Thoracic aorta (tissue), 2 donors: ENCODE measurements at places on chromosomes 12 and 14. TPM values are rescaled to one million over a fixed set of nuclear protein-coding genes. Genes with fewer than 3 reads are reported as not detected.

Gene PPFIA2
- 23.0 TPM for total RNA-seq

Gene ADSS1
- total RNA-seq = 30.8 TPM

Gene BHLHE41
- total RNA-seq = 7.5 TPM

Gene MSI1
- total RNA-seq = not detected

GRCh38 chr14:49895480-49895879 is 2.6 kb downstream of the ARF6 start:
- no peaks in the 10 kb centered on the region for H3K27me3 ChIP-seq
- H3K36me3 ChIP-seq = no peaks in the 10 kb centered on the region
- peak overlapping the region; percentile 34 for H3K27ac ChIP-seq
- no peak for DNase-seq
- H3K4me3 ChIP-seq = peak overlapping the region; percentile 86

DNA sequence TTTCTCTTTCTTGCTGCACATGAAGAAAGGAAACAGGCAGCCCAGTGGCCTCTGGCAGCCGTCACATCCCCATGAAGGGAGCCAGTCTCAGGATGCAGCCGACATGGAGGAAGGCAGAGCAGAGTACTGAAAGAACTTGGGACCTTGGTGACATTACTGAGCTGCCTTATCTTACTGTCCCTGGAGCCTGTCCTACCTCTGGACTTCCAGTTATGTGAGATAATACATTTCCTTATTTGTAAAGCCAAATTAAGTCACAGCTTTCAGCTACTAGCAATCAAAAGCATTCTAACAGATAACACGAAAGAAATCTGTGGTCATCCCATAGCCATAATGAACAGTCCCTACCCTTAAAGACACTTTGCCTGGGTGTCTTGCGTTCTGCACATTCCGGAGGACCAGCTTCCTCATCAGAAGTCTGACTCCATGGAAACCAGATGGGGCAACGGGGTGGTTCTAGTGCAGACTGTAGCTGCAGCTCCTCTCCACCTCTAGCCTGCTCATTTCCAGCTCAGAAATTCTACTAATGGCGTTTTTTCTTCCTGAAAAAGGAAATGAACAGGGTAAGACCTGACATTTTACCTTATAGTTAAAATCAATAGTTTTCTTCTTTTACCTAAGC is 7.8 kb upstream of the EGLN3 start:
- no peaks in the 10 kb centered on the region for H3K36me3 ChIP-seq
- H3K27me3 ChIP-seq = no peaks in the 10 kb centered on the region
- no peak overlapping the region for H3K4me3 ChIP-seq

GRCh38 chr14:25904446-25904845 is 693.4 kb downstream of the NOVA1 start:
- no peak overlapping the region for H3K4me3 ChIP-seq
- H3K4me1 ChIP-seq = no peaks in the 10 kb centered on the region
- no peaks in the 10 kb centered on the region for H3K36me3 ChIP-seq
- H3K27ac ChIP-seq = no peak overlapping the region
- DNase-seq = no peak

DNA sequence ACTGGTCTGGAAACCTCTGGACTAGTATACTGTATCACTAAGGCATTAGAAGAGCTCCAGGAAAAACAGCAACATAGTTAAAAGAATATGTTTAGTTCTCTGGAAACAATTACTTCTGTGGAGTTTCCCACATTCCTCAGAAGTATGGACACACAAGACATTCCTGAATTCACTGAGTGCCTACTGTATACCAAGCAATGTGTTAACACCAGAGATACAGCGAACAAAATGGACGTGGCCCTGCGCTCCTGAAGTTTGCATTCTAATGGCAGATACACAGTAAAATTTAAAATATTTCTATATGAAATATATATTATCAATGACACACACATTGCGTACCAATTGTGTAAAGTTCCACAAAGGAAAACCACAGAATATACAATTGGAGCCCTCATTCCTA is 1.1 kb downstream of the ANGEL1 start:
- H3K27ac ChIP-seq = no peak overlapping the region
- peak overlapping the region; percentile 94 for H3K4me3 ChIP-seq
- H3K4me1 ChIP-seq = peaks cover 12% of the 10 kb centered on the region

GRCh38 chr14:102903248-102903888 is 19.1 kb upstream of the AMN start:
- H3K4me3 ChIP-seq = no peak overlapping the region
- peaks cover 7% of the 10 kb centered on the region for H3K36me3 ChIP-seq
- no peak for DNase-seq
- no peak overlapping the region for H3K27ac ChIP-seq
- H3K27me3 ChIP-seq = no peaks in the 10 kb centered on the region
- H3K4me1 ChIP-seq = no peaks in the 10 kb centered on the region

DNA sequence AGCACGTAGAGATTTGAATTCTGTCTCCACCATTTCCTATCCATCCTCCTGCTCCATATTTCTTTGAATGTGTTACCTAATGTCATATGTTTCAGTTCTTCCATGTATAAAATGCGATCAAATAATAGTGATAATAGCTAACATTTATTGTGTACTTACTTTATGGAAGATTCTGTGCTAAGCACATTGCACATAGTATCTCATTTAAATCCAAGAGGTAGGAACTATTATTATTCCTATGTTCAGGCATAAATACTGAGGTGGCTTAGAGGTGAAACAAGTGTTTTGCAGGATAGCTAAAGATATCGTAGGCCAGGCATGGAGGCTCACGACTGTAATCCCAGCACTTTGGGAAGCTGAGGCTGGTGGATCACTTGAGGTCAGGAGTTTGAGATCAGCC is 17.5 kb upstream of the AICDA start:
- H3K27me3 ChIP-seq = no peaks in the 10 kb centered on the region
- H3K4me3 ChIP-seq = no peak overlapping the region
- H3K27ac ChIP-seq = peak overlapping the region; percentile 50

GRCh38 chr14:63209160-63209559 is 4.9 kb downstream of the RHOJ start:
- H3K27me3 ChIP-seq = no peaks in the 10 kb centered on the region
- H3K27ac ChIP-seq = no peak overlapping the region
- H3K36me3 ChIP-seq = no peaks in the 10 kb centered on the region
- peaks cover 22% of the 10 kb centered on the region for H3K4me1 ChIP-seq
- no peak overlapping the region for H3K4me3 ChIP-seq
- DNase-seq = no peak

DNA sequence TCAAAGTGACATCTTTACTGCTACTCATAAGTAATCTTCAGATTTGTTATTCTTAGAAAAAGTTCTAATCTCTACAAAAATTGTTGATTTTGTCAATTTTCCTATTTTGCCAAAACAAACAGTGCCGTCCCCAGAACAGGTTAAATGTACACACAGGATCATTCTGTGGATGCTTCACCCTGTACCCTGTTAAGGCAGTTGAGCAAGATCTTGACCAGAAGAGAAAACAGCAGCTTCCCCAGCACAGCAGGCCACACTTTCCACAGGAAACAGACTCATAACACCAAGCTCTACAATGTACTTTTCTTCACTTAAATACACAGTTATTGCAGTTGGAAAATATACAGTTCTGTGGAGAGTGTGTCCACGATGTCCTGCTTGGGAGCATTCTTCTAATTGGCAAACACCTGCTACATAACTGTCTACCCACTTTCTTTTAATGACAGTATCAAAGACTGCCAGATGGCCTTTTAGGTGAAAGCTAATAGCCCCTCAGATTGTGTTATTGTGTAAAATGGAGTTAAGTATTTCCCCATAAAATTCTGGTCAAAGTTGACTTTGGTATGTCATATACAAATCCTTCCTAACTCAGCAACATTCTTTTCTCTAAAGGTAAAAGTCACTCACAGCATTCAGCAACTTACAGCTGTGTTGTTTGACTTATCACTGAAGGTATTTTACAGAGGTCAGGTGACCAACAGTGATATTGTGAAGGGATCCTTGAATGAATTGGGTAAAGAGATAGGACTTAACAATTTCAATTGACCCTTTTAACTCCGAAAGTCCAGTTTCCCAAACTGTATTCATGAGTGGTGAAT is 77.0 kb downstream of the SEC23A start:
- H3K27me3 ChIP-seq = no peaks in the 10 kb centered on the region
- H3K27ac ChIP-seq = no peak overlapping the region
- H3K36me3 ChIP-seq = peaks cover 9% of the 10 kb centered on the region
- no peak overlapping the region for H3K4me3 ChIP-seq
- no peaks in the 10 kb centered on the region for H3K4me1 ChIP-seq
- no peak for DNase-seq

DNA sequence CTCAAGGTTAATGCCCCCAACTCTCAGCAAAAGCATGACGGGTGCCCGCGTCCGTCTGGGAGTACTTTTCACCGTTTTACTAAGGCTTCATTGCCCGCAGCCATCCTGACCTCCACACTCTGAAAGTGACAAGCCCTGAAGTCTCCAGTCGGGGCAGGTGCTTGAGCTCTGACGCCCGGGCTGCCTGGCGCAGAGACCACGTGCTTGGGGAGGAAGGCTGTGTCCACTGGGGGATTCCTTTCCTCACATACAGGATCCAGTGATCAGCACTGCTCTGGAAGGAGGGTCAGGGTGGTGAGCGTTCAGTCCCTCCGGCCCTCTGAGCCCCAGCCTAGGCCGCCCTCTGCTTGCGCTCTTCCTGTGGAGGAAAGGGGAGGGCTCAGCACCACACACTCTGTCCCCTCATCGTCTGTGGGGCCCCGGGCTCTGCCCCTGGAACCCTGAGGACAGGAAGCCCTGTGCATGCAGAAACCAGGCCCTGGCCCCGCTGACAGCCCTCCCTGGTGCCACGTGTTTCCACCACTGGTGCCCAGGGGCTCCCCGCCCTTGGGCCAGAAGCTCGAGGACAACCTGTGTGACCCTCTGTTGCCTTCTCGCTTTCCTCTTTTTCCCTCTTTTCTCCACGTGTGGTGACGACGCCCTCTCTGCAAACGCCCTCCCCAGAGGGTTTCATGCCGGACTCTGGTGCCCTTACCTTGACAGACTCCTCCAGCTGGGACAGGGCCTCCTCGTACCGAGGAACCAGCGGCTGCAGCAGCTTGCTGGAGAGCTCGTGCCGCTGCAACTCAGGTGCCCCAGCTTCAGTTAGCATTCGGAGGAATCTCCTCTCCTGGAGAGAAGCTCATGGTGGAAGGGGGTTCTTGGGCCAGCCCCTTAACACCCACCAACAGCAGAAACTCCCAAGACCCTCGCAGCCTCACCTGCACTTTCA is 4.9 kb downstream of the DDX51 start:
- H3K4me1 ChIP-seq = peaks cover 9% of the 10 kb centered on the region
- H3K27me3 ChIP-seq = no peaks in the 10 kb centered on the region
- H3K27ac ChIP-seq = no peak overlapping the region

DNA sequence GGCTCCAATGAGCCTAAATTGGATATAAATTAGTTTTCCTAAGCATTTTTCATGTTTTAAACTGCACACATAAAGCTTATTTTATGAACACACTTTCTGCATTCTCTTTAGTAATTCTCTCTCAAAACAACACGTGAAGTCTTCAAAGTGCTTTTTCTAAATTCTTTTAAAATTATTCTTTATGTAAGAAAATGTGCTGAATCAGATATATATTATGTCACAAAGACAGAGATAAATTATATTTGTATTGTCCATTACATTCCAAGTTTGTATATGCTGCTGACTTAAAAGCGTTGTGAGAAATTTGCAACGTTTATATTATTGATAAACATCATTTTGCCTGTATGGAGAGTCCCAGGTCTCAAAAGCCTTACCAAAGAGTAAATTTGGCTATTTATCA is 465.2 kb downstream of the BCAT1 start:
- H3K4me3 ChIP-seq = no peak overlapping the region
- H3K36me3 ChIP-seq = no peaks in the 10 kb centered on the region
- H3K27ac ChIP-seq = no peak overlapping the region

GRCh38 chr12:131049549-131050339 is 96.0 kb downstream of the ADGRD1 start:
- H3K4me1 ChIP-seq = no peaks in the 10 kb centered on the region
- H3K27ac ChIP-seq = no peak overlapping the region
- H3K36me3 ChIP-seq = no peaks in the 10 kb centered on the region
- no peak overlapping the region for H3K4me3 ChIP-seq

DNA sequence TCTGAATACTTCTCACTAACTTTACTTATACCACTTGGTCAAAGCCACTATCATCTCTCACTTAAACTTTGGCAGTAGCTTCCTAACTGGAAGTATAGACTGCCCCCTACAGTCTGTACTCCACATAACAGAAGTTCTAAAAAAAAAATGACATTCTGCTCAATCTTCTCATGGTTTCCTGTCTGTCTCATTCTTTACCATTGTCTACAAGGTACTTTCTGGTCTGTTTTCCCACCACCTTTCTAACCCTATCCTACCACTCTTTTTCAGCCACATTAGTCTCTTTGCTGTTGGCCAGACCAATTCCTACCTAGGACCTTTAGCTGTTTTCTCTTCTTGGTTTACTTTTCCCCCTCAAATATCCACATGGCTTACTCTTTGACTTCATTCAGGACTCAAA is 14.7 kb downstream of the CPSF6 start:
- DNase-seq = no peak
- peaks cover 28% of the 10 kb centered on the region for H3K4me1 ChIP-seq
- no peaks in the 10 kb centered on the region for H3K27me3 ChIP-seq
- H3K36me3 ChIP-seq = peaks cover 27% of the 10 kb centered on the region
- no peak overlapping the region for H3K27ac ChIP-seq

DNA sequence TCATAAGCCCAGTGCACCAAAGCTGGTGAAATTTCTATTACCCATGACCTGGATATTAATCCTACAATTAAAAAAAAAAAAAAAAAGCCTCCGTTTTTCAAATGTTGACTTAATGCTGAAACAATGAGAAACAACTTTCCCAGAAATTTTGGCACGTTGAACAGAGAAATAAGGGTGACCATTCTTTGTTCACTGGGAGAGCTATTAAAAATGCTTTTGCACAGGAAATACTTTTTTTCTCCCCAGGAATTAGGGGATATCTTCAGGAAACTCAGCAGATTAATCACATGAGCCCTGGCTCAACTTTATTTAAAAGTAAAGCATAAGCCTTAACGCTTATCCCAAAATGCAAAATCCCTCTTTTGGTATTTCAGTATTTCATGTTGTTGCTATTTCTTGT is 54.8 kb upstream of the FLRT2 start:
- no peaks in the 10 kb centered on the region for H3K36me3 ChIP-seq
- DNase-seq = no peak
- H3K4me1 ChIP-seq = no peaks in the 10 kb centered on the region
- H3K4me3 ChIP-seq = no peak overlapping the region
- H3K27me3 ChIP-seq = no peaks in the 10 kb centered on the region

GRCh38 chr14:97395068-97395467 is 597.9 kb downstream of the VRK1 start:
- H3K4me3 ChIP-seq = no peak overlapping the region
- H3K27ac ChIP-seq = no peak overlapping the region
- H3K27me3 ChIP-seq = no peaks in the 10 kb centered on the region
- H3K36me3 ChIP-seq = no peaks in the 10 kb centered on the region

DNA sequence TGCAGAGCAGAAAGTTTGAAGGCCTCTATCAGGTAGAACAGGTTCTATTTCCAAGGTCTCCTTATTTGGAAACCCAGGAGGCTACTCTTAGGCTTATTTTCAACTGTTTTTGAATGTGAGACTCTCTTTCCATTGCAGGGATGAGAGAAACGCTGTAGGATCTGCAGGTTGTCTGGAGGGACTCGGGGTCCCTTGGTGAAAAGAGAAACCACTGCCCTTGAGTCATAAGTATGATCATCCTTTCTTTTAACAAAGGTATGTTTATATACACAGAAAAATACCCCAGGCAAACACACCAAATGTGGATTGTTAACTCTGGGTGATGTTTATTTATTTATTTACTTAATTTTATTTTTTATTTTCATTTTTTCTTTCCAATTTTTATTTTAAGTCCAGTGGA is 57.8 kb upstream of the MAX start:
- DNase-seq = no peak
- no peaks in the 10 kb centered on the region for H3K27me3 ChIP-seq
- H3K36me3 ChIP-seq = no peaks in the 10 kb centered on the region
